Activated CD4-positive, alpha-beta T cell treated with anti-CD3 and anti-CD28 coated beads, Interleukin-2, amount 50 U/mL, for 1 hour (primary cell): ENCODE measurements at places on chromosomes 12 and 14.

- no peak for DNase-seq
Measured at GRCh38 chr14:90511795-90512328, 115.0 kb downstream of the CALM1 start.

GRCh38 chr12:47964106-47964728 lies 821 bp downstream of the TMEM106C start:
- no peak for DNase-seq

- no peak for DNase-seq
Measured at GRCh38 chr14:32404784-32405573, 75.9 kb downstream of the AKAP6 start.

DNA sequence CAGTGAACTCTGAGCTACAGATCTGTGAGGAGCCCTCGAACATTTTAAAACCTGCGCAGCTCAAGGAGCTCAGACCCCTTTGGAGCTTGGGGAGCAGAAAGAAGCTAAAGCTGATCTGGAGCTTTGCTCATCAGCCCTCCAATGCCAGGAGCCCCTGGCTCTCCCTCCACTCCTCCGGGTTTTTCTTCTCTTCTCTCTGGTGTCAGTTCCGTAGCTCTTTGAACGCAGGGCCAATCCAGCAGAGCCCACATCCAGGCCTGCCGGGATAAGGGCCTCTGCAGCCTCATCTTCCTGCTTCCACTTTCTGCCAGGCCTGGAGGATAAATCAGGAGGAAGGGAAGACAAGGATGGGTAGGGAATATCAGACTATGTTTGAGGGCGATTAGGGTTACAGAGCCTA lies 6.0 kb downstream of the HOXC4 start:
- no peak for DNase-seq

DNA sequence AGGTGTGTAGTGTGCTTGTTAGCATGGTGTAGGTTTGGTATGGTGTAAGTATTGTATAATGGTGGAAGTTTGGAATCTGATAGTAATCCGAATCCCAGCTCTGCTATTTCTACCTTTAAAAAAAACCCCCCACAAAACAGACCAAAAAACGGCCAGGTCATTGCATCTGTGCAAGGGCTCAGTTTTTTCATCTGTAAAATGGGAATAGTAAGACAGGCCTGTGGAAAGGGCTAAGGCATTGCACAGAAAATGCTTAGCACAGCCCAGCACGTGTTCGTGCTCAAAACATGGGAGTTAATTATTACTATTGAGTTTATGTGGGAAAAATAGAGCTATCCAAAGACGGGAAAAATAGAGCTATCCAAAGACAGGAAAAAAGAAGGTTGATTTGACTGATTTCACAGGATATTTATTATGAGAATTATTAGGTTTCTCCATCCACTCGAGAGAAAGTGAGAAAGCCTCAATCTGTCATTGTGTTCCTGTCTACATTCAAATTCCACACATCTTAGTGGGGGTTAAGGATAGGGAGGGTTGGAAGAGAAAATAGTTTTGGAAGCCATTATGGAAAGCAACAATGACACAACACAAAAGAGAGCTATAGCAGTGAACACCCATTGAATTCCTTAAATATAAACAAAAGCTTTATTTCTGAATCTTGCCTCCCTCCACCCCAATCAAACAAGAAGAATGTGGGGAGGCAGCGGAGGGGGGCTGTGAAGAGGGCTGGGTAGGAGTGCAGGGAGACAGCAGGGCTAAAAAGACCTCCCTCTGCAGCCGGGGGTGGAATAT lies 126.8 kb upstream of the MAX start:
- DNase-seq = no peak

DNA sequence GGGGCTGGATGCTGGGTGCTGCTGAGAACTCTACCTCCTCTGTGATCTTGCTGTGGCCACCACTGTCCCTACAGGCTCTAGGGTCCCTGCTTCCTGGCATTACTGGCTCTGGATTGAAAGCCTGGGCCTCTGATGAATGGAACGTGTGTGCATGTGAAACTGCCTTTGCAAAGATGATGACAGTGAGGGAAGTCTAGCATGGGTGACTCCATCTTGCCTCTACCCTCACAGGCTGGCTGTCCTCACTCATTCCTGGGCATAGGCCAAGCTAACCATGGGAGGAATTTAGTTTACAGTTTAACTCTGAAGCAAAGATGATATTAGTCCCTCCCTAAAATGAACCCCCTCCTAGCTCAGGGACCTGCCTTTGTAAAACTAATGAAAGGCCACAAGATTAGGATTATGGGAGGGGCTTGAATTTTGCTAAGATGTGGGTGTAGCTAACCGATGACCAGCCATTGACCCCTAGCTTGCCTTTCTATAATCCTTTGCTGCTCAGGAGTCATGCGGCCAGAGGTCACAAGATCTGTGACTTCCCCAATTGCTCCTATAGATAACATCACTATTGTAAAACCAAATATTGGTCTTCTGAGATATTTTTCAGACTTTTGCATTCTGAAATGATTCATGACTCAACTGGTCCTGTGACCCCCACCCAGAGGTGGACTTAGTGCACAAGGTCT lies 2.2 kb upstream of the C1S start:
- DNase-seq = no peak

GRCh38 chr14:22305607-22306006 lies 283.4 kb downstream of the DAD1 start:
- no peak for DNase-seq
